ENCODE measurements at places on chromosomes 12 and 14.

GRCh38 chr12:121297435-121297991 lies 1.0 kb upstream of the CAMKK2 start:
- no peak for DNase-seq

DNA sequence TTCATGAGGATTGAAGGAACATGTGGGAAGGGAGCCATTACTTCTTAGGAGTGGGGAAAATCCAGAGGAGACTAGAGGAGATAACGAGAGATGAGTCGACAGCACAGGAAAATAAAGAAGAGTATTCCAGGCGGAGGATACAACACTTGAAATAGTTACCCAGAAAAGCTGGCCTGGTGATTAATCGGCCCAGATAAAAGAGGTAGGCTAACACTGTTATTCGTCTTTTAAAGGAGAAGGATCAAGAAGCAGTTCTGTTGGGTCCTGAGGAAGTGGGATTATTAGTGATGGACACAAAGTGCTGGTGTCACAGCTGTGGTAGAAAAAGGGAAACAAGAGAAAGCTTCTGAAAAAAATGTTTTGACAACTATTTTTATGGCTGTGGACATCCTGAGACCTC lies 425.3 kb downstream of the ZFP36L1 start:
- no peak for DNase-seq

- DNase-seq = no peak
Observed at GRCh38 chr12:51225771-51226170, 7.9 kb upstream of the POU6F1 start.

DNA sequence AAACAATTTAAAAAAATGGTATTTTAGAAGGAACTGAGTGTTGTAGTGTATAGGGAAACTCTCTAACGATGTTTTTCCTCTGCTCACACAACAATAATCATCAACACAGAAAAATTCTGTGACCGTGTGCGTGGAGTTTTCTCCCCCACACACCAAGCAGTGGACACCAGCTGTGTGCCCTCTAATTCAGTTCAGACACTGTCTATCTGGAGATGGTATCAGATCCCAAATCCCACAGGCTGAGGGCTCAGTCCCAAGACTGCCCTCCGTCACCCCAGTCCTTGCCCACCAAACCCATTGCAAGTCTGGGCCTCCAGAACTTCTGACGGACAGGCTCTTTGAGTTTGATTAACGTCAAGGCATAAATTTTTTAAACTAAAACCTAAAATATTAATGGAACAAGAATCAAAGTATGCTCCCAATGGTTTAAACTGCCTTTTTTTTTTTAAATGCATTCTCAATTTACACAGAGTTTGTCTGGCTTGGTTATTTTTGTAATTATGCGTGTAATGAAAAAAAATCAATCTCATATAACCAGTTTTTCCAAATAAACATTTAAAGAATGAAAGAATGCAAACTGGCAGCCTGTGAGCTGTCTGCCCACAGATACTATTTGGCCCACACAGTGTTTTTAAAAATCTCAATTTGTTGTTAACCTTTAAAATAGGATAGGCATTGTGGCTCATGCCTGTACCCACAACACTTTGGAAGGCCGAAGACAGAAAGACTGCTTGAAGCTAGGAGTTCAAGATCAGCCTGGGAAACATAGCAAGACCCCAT lies 19.2 kb downstream of the BLTP3B start:
- no peak for DNase-seq

DNA sequence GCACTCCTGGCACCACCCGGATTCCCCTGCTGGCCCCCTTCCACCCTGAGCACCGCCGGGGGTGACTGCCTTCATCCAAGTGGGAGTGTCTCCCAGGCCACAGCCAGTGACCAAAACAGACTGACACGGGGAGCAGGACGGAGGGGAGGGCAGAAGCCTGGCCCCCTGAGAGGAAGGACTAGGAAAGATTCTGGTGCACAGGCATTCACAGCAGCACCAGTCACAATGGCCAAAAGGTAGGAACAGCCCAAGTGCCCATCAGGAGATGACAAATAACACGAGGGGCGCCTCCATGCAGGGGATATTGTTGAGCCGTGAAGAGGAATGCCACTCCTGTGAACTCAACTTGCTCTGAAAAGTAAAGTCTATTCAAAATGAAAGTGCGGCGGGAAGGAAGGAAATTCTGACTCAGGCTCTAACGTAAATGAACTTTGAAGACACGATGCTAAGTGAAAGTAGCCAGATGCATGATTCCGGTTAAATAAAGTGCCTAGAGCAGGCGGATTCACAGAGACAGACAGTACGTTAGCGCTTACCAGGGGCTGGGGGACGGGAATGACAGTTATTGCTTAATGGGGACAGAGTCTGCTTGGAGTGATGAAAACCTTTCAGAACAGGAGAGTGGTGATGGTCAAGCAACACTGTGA lies 146.1 kb upstream of the NCOR2 start:
- no peak for DNase-seq

GRCh38 chr14:58408681-58409215 lies 13.0 kb downstream of the TOMM20L start:
- no peak for DNase-seq

- DNase-seq = no peak
Observed at GRCh38 chr12:52757449-52758176, 19.5 kb downstream of the KRT76 start.

DNA sequence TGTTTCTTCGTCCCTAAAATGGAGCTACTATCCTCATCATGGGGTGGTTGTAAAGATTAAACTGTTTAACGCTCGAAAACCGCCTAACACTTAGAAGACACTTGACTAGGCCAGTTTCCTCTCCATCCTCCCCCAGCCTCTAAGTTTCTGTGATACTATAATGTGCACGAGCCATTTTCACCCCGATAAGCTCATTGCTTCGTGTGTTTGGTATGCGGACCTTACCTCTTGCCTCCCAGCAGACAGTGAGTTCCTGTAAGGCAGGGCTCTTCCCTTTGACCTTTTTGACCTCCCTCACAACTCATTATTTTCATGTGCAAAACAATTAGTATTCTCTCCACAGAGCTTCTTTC lies 499 bp upstream of the GXYLT1 start:
- DNase-seq = no peak

- DNase-seq = no peak
Observed at GRCh38 chr12:53990311-53991076, 5.5 kb downstream of the HOXC10 start.

DNA sequence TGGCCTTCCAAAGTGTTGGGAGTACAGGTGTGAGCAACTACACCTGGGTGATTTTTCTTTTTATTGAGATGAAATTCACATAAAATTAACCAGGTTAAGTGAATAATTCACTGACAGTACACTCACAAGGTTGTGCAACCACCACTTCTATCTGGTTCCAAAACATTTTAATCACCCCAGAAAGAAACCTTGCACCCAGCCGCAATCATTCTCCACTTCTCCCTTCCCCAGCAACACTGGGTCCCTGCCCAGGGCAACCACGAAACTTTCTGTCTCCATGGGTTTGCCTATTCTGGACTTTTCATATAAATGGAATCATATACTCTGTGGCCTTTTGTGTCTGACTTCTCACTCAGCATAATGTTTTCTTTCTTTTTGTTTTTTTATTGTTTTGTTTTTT lies 26.3 kb upstream of the MLXIP start:
- DNase-seq = no peak

DNA sequence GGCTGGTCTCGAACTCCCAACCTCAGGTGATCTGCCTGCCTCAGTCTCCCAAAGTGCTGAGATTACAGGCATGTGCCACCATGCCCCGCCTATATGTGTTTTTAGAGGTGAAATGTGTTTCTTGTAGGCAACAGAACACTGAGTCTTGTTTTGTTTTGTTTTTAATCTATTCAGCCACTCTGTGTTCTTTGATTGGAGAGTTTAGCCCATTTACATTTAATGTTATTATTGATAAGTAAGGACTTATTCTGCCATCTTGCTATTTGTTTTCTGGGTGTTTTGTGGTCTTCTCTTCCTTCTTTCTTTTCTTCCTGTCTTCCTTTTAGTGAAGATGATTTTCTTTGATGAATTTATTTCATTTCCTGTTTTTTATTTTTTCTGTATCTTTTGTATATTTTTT lies 29.6 kb downstream of the IFNG start:
- no peak for DNase-seq

GRCh38 chr12:108483213-108484059 lies 31.6 kb upstream of the FICD start:
- no peak for DNase-seq

GRCh38 chr14:26598081-26598671 lies 343 bp upstream of the NOVA1 start:
- DNase-seq = peak; percentile 92

DNA sequence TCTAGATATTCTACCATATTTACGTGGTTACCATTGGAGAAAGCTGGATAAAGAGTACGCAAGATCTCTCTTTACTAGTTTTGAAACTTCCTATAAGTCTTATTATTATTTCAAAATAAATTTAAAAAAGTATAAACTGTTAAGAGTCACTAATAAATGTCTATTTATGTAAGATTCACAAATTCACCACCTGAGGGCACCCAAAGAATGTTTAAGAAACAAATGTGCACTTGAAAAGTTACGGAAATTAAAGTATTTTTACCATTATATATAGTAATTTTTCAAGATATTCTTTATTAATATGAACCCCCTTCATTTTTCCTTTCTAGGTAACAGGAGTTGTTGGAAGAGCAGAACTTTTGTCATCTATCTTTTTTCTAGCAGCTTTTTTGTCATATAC lies 11.9 kb downstream of the TMTC3 start:
- no peak for DNase-seq

- no peak for DNase-seq
Observed at GRCh38 chr14:90388437-90388836, 8.4 kb upstream of the CALM1 start.

DNA sequence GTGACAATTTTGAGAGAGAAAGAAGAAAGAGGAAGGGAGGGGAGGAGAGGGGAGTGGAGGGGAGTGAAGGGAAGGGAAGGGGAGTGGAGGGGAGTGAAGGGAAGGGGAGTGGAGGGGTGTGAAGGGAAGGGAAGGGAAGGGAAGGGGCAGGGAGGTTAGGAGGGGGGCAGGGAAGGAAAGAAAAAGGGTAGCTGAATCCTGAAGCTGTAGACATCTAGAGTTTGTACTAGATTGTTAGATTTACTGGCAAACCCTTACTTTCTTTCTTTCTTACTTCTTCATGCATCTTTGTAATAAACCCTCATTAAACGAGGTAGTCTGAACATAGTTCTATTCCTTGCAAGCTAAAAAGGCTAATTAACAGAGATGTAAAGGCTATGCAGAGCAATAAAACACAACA lies 378.0 kb downstream of the MDGA2 start:
- no peak for DNase-seq

DNA sequence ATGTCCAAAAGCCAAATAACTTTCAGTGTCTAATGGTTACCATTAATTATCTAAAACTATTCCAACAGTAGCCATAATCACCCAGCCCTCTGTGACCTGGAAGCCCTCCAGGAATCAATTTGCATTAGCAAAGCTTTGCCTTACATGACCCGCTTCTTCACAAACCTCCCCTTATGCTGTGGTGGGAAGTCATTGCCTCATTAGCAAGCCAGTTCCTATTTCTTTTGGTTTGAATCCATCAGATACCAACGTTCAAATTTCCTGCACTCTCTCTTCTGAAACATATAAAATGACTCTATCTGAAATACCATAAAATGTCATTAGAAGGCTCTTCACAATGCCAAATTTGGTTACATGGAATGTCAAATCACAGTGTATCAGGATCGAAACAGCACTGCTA lies 268.3 kb upstream of the PRKD1 start:
- DNase-seq = no peak

- DNase-seq = no peak
Observed at GRCh38 chr12:55060470-55060869, 40.7 kb downstream of the NEUROD4 start.

DNA sequence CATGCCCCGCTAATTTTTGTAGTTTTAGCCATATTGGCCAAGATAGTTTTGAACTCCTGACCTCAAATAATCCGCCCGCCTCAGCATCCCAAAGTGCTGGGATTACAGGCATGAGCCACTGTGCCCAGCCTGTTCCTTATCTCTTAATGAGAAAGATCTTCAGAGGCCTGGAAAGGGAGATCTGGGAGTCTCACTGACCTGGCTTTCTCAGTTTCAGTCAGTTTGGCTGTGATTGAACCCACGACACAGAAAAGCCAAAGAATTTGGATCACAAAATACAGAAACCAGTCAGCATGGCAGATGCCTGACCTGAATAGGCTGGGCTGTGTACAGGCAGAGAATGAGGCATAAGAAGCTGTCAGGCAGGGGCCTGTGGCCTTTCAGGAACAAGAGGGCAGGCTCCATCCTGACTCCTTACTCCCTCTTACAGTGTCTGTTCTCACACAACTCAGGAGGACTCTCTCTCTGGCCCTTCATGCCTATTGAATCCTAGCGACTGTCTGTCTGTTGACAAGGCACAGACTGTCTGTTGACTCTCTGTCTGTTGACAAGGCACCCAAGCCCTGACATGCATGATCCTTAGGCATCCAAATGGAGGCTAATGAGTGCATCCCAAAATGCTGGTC lies 366.5 kb upstream of the CCDC196 start:
- no peak for DNase-seq

- no peak for DNase-seq
Observed at GRCh38 chr12:52616680-52617402, 1.5 kb downstream of the KRT73 start.

Measured in right renal pelvis (tissue), 4 donors.